CD8-positive, alpha-beta memory T cell (primary cell): ENCODE measurements at places on chromosomes 5 and 9. TPM values are rescaled to one million over a fixed set of nuclear protein-coding genes. Genes with fewer than 3 reads are reported as not detected.

- H3K27me3 ChIP-seq, result no peaks in the 10 kb centered on the region
- no peak overlapping the region for H3K4me3 ChIP-seq
- no peak overlapping the region for H3K27ac ChIP-seq
- DNase-seq, result no peak
Observed at GRCh38 chr9:21591221-21592062, 109.3 kb upstream of the IFNE start.

GRCh38 chr5:138778234-138778633 lies 25.0 kb downstream of the CTNNA1 start:
- H3K4me3 ChIP-seq, result no peak overlapping the region
- no peaks in the 10 kb centered on the region for H3K4me1 ChIP-seq
- no peaks in the 10 kb centered on the region for H3K36me3 ChIP-seq
- no peak overlapping the region for H3K27ac ChIP-seq

GRCh38 chr5:91436241-91436640 lies 53.1 kb upstream of the ARRDC3 start:
- no peaks in the 10 kb centered on the region for H3K27me3 ChIP-seq

DNA sequence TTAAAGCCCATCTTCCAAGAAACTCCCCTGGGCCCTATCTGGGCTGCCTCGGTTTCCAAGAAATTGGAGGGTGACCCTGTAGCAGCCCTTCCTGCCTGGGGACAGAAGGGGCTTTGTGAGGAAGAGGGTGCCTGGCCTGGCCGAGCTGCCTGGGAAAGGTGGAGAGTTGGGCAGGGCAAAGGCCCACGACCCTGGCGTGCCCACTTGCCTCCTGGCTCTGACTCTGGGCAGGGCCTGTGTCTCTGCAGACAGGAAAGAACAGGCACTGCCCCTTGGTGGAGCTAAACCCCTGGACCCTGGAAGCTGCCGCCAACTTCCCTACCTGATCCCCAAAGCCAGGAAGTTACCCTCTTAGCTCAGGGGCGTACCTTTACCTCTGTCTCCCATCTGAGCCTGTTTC lies 149.3 kb downstream of the RGS3 start:
- H3K27ac ChIP-seq, result no peak overlapping the region
- DNase-seq, result no peak
- H3K4me1 ChIP-seq, result no peaks in the 10 kb centered on the region

Gene C9
- total RNA-seq, result not detected

DNA sequence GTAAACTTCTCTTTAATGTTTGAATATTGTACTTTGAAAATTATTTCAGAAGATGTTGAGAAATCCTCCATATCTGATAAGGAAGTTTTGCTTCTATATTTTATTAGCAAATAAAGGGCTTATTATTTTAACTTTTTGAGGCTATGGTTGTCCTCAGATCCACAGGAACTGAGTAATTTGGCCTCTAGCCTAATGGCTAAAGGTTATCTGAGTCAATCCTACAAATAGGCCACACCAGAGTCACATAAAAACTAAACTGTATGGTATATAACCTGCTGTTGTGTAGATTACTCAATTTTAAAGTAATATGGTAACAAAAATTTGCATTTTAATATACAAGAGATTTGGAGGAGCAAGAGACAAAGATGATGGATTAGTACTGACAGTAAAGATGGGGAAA lies 549.2 kb upstream of the GRAMD2B start:
- no peaks in the 10 kb centered on the region for H3K27me3 ChIP-seq
- H3K4me1 ChIP-seq, result no peaks in the 10 kb centered on the region
- no peak overlapping the region for H3K27ac ChIP-seq
- H3K36me3 ChIP-seq, result no peaks in the 10 kb centered on the region
- H3K4me3 ChIP-seq, result no peak overlapping the region
- DNase-seq, result no peak

- H3K4me3 ChIP-seq, result no peak overlapping the region
- no peak overlapping the region for H3K27ac ChIP-seq
- no peaks in the 10 kb centered on the region for H3K4me1 ChIP-seq
- H3K36me3 ChIP-seq, result no peaks in the 10 kb centered on the region
Observed at GRCh38 chr5:161676103-161676502, 9.4 kb upstream of the GABRA6 start.

- no peaks in the 10 kb centered on the region for H3K4me1 ChIP-seq
- H3K36me3 ChIP-seq, result no peaks in the 10 kb centered on the region
- no peaks in the 10 kb centered on the region for H3K27me3 ChIP-seq
- H3K27ac ChIP-seq, result no peak overlapping the region
Observed at GRCh38 chr9:87469793-87470465, 27.7 kb upstream of the DAPK1 start.

- no peak overlapping the region for H3K4me3 ChIP-seq
- H3K27me3 ChIP-seq, result no peaks in the 10 kb centered on the region
- no peaks in the 10 kb centered on the region for H3K36me3 ChIP-seq
- DNase-seq, result no peak
Observed at GRCh38 chr5:118220556-118221195, 767.7 kb downstream of the DTWD2 start.

Gene DNM1
- total RNA-seq, result 0.26 TPM

Gene PDE6A
- not detected for total RNA-seq

Gene SLC34A1
- 0.09 TPM for total RNA-seq

GRCh38 chr5:43840424-43841125 lies 237.6 kb downstream of the NNT start:
- DNase-seq, result no peak
- H3K4me3 ChIP-seq, result no peak overlapping the region
- H3K27ac ChIP-seq, result no peak overlapping the region
- no peaks in the 10 kb centered on the region for H3K27me3 ChIP-seq
- no peaks in the 10 kb centered on the region for H3K4me1 ChIP-seq

GRCh38 chr5:172133359-172134029 lies 54.5 kb downstream of the STK10 start:
- H3K4me3 ChIP-seq, result no peak overlapping the region
- H3K36me3 ChIP-seq, result peaks cover 8% of the 10 kb centered on the region
- H3K27me3 ChIP-seq, result no peaks in the 10 kb centered on the region
- H3K27ac ChIP-seq, result no peak overlapping the region

- no peak overlapping the region for H3K27ac ChIP-seq
- no peaks in the 10 kb centered on the region for H3K27me3 ChIP-seq
- H3K4me1 ChIP-seq, result peaks cover 8% of the 10 kb centered on the region
- no peak overlapping the region for H3K4me3 ChIP-seq
Observed at GRCh38 chr9:113395000-113395861, 5.9 kb downstream of the ALAD start.

DNA sequence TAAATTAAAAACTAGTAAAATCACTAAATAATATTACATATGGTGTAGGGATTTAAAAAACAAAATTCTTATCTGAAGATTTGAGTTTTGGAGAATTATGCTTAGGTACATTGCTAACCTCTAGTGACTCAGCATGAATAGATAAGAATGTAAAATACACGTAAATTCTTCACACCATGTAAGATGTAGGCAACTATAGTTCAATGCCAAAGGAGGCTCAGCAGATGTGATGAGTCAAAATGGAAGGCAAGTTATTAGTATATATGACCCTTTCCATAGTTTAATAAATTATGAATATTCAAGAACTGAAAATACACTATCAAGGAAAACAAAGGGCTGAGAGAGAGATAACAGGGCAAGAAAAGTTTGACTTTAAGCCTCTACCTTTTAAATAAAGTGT lies 79.0 kb downstream of the MRPS30 start:
- no peaks in the 10 kb centered on the region for H3K4me1 ChIP-seq
- no peak overlapping the region for H3K4me3 ChIP-seq
- DNase-seq, result no peak
- H3K36me3 ChIP-seq, result no peaks in the 10 kb centered on the region
- H3K27ac ChIP-seq, result no peak overlapping the region
